NCI-H187 treated with DMSO at 0.1 percent for 48 hours (cell line): ENCODE measurements at places on chromosomes 12 and 14.

GRCh38 chr12:62886796-62887195, 48.2 kb downstream of the PPM1H start:
- no peak for DNase-seq

GRCh38 chr12:87806310-87806709, 222.9 kb downstream of the C12orf50 start:
- DNase-seq, result no peak

DNA sequence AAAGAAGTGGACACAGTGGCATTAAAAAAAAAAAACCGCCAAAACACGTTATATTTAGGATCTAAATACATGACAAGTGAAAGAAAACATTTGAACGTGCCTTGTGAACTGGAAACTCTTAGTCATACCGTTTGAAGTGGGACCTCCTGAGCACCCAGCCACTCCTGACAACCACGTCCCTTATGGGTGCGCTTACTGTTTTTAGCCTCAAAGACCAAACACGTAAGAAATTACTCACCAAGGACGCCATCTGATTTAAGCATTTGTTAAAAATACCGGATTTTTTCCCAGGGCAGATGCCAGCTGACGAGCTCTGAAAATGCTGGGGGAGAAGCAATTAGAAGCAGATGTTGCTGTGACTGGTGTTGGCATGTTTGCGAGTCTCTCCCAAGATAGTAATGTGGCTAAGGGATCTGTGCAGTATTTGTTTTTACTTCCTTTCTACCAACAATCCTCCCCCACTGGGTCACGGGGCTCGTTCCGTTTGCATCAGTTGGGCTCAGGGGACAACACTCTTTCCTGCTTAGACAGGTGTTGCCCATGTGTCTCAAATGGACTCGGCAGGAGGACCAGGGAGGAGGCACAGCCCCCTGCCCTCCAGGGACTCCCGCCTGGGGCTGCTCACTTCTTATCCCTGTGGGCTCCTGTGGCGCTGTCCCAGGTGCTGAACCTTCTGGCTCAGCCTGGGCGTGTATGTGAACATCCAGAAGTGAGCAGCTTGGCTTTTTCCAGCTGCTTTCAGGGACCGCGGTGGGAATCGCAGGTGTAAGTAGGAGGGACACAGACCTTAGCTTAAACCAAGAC, 101.0 kb downstream of the BEGAIN start:
- DNase-seq, result peak; percentile 68

DNA sequence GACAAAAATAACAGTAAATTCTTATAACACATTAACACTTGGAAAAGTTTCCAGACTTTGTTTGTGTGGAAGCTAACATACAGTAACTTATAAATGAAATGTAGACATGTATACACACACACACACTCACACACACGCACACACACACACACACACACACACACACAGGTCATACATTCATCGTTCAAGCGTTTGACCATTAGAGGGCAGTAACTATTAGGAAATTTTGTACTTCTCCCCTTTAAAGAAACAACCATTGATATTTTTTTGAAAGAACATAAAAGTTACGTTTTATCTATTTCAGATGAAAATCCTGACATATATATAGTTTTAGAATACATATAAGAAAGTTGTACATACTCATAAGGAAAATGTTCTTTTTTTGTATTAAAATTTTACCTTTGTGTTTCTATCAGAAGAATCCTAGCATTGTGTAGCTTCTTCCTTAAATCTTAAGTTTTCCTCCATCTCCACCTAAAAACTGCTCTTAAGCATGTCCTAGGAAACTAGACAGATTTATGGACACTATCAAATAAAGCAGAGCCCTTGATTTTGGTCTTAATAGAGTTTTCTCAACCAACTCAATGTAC, 29.0 kb downstream of the PTPRQ start:
- no peak for DNase-seq

GRCh38 chr12:16036073-16036472, 124.9 kb downstream of the DERA start:
- DNase-seq, result no peak

DNA sequence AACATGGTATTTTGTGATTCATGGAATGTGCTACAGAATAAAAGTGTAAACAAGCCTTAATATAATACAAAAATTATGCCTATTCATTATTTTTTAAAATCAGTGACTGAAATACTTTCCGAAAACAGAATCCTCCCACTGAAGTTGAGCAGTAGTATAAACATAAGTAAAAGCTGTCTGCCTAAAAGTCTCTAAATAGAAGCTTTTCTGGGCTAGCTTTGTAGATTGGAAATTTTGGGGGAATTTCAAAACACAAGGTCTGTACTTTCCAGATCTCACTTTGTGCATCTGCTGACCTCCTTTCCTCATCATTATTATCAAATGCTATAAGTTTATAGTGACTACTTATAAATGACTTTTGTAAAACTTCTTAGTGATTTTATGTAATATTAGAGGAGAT, 80.4 kb upstream of the TRHDE start:
- no peak for DNase-seq

DNA sequence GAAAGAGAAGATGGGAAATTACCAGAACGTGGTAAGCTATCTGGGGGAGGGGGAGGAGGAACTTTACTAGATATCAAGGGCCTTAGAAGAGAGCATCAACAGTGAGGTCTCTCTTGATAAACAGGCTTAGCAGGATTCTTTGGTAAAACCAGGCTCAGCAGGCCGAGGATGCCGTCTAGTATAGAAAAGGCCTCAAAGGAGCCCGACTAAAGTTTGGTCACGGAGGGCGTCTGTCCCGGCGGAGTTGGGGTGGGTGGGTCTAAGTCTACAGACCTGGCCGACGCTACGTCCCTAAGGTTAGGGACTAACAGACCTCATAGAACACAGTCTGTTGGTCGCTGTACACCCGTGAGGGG, 538 bp upstream of the TIGAR start:
- no peak for DNase-seq

GRCh38 chr12:124517260-124518050, 50.0 kb downstream of the NCOR2 start:
- no peak for DNase-seq

DNA sequence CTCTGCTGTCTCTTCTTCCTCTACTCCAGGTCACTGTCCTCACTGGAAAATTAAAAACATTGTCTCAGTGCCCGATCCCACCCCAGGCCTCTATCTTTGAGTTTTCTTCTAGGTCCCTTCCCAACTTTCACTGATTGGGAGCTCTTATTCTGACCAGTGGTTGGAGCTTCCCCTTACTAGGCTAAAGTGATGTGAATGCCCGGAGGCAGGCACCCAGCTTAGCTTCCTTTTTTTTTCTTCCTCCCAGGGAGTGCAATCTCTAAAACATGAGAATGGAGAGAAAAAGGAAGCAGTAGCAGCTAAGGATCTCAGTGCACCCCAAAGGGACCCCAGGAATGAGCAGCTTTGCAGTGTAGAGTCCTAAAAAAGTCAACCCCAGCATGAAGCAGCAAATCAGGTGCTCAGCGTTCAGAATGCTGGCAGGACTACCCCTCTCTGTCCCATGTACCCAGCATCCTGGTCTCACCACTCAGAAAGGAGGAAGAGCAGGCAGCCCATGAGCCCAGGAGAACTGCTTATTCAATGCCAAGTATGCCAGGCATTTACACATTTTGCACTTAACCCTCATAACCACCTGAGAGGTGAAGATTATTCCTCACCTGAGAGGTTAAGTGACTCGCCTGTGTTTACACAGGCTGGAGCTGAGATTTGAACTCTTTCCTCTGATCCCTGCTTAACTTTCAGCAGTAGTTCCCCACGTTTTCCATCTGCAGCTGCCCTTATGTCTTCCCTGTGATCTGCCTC, 146.2 kb upstream of the PWP1 start:
- DNase-seq, result no peak

DNA sequence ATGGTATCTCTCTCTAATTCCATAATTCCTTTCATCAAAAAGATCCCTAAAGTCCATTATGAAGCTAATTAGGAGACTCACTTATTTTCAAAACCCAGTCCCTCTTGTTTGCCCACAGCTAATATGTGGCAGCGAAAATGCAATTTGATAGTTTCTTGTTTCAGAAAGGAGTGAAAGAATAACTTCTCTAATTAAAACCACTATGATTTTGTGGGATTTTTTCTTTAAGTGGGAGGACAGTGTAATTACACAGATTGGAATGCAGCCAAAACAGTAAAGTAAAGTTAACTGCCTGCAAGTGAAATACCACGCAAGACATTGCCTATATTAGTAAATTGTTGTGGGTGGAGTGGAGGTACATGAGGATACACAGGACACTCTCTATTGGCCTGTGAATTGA, 50.0 kb downstream of the PTPRO start:
- DNase-seq, result no peak

DNA sequence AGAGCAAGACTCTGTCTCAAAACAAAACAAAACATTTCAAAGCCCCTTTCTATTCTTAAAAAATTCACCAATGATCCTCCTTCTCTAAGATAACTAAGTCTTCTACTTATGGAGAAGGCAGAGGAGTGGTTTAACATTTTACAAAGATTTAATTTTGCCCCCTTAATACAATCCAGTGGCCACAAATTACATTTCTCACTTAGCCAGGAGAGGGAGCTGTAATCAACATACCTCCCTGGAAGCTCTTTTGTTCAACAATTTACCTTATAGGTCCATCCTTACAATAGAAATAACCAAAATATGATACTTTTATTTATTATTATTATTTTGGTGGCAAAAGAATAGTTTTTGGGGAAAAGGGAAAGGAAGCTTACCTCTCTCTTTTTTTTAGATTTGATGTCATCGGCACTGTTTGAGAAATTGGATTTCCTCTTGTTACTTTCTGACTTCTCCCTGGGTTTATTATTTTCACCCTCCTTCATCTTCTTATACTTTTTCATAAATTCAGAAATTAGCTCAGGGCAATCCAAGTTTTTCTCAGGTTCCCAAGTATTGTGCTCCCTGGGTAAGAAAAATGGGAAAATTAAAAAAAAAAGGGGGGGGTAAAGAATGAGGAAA, 28.1 kb downstream of the CBX5 start:
- DNase-seq, result no peak

DNA sequence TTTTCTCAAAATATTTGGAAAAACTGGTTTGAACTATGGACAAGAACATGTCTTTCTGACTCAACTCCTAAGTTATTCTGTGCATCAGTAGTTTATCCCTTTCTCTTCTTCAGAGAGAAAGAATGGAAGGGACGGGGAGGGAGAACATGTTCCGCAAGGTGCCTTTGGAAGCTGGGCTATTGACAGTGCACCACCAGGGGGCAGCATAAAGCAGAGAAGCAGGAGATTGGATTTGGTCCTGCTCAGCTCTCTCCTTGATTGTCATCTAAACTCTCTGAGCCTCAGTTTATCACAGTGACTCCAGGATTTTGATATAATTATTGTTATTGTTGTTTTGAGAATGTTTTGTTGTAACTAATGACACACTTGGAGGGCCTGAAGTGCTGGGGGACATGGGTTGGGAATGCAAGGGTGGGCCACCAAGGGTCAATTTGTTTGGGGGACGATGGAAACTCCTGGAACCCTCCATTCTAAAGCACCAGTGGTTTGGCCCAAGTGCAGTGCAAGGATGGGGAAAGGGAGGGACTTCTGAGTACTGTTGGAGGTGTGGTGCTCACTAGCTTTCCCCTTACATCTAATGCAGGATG, 45.3 kb upstream of the ANO6 start:
- DNase-seq, result peak; percentile 11

DNA sequence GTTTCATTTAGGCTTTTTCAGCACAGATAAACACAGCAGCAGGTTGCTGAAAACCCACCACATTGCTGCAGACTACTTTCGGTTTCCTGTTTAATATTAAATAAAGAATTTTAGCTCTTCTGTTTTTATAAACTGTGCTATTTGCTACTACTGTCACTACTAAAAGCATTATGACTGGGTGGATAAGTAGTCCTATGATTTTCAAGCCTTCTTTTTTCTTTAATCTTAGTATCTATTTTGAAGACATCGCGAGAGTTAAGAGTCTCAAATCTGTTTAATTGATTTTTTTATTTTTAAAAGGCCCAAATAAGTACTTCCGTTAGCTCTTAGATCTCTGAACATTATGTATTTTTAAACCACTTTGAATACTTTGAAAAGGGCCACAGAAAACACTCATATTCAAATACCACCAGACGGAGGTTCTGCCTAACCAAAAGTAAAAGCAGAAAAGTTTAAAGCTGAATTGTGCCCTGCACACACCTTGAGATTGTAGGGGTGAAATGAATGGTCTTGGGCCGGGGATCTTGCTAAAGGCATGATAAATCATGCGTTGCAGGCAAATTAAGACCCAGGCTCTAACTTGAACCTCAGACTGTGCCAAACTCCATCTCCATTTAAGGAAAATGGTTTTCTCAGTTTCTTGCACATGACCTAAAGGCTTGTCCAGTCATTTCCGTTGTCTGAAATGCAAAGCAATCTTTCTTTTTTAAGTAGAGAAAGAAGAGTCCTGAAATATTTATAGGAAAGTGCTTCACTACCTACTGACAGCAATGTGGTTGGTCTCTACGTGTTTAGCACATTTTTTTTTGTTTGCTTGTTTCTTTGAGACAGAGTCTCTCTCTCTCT, 13.6 kb upstream of the FOXN3 start:
- no peak for DNase-seq

DNA sequence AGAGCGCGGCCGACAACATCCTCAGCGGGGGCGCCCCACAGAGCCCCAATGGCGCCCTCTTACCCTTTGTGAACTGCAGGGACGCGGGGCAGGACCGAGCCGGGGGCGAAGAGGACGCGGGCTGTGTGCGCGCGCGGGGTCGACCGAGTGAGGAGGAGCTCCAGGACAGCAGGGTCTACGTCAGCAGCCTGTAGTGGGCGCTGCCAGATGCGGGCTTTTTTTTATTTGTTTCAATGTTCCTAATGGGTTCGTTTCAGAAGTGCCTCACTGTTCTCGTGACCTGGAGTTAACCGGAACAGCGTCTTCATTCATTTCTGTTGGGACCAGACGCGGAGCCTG, 103.8 kb upstream of the FKBP4 start:
- no peak for DNase-seq

GRCh38 chr14:98280436-98280835, 991.6 kb downstream of the BCL11B start:
- no peak for DNase-seq

- no peak for DNase-seq
Measured at GRCh38 chr12:49720214-49720613, 13.0 kb upstream of the FMNL3 start.

DNA sequence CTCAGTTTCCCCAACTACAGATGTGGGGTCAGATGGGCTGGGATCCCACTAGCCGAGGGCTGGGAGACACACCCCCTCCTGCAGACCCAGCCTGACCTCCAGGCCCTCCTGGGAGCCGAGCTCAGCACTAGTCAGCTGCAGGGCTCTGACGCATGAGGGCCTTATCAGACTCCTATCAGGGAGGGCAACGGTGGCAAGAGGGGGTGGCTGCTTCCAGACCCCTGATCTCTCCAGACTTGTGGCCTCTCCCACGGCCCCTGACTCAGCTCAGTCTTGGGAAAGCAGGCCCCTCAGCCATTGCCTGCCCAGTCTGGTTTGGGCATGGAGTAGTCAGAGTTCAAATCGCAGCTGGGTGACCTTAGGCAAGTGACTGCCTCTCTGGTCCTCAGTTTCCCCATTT, 2.5 kb downstream of the RASAL1 start:
- DNase-seq, result no peak

- no peak for DNase-seq
Measured at GRCh38 chr12:14974633-14975032, 1.8 kb downstream of the PDE6H start.
